ENCODE measurements at places on chromosomes 5 and 9.

GRCh38 chr5:90161414-90161813 lies 248.1 kb downstream of the CETN3 start:
- no peak for DNase-seq

DNA sequence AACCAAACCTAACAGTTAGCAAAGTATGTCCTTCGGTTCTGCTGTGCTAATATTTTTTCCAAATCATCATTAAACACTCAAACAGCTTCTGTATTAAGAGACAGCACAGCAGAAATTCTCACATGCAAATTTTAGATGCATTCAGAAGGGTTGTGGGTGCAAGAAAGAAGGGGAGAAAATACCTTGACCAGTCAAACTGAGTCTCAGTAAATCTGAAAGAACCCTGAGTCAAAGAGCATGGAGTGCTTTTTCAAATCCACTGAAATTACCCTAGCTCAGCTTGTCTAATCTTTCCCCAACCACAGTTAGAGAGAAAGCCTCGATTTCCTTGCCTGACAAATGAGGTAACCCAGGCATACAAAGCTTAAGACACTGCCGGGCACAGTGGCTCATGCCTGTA lies 55.1 kb downstream of the RETREG1 start:
- DNase-seq = no peak

DNA sequence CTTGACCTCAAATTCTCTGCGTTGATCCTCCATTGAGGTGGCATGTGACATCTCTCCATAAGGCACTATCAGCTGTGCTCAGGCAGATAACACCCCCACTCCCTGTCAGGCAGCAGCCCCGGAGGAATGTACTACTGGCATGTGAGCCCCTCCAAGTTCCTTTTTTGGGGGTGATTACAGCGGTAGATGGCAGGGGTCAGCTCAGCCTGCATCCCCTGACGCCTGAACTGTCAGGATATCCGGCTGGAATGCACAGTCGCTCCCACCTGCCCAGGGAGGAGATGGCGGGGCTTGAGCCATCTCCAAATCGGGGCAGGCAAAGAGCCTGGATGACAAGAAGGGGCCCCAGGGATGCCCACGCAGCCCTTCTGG lies 40.8 kb downstream of the FAM78A start:
- DNase-seq = no peak

- no peak for DNase-seq
Measured at GRCh38 chr5:176162198-176162597, 76.0 kb upstream of the SIMC1 start.

- peak; percentile 37 for DNase-seq
Measured at GRCh38 chr9:93119953-93120845, 13.9 kb downstream of the NINJ1 start.

DNA sequence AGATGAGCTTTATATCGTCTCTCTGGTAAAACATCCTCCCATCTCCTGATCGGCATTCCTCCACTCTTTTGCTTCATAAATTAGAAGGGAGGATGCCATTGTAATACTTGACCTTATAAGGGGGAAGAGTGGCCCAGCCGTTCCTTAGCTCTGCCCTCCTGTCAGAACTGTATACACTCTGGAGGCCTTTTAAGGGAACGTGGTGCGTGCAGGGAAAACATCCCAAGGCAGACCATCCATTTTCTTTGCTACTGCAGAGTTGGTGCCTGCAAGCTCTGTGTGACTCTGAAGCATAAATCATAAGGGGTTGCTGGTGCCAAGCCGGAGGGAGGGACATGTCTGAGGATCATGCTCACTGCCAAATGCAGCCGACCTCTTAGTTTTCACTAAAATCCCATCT lies 90.4 kb downstream of the PGM5 start:
- DNase-seq = no peak

DNA sequence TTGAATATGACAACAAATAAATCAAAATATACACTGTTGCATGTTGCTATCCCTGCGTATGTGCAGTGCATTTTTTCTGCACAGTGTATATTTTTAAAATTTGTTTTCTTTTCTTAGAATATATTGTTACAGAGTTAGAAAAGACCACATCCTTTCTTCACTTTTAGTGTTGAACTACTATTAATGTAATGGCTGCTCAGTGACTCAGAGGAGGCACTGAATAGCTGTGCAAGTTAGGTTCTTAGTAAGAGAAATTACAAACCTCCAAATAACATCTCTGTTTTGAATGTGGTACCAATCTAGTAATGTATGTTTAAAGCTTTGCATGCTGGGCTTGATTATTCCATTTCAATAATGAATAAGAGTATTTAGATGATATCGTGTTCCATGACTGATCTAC lies 208.9 kb upstream of the PRR16 start:
- no peak for DNase-seq

GRCh38 chr5:158245513-158245912 lies 386.6 kb upstream of the CLINT1 start:
- DNase-seq = no peak

GRCh38 chr5:87900419-87900818 lies 368.2 kb downstream of the TMEM161B start:
- DNase-seq = no peak

GRCh38 chr5:174490728-174491127 lies 233.7 kb upstream of the MSX2 start:
- no peak for DNase-seq

- no peak for DNase-seq
Measured at GRCh38 chr9:134558124-134558905, 83.3 kb upstream of the COL5A1 start.

DNA sequence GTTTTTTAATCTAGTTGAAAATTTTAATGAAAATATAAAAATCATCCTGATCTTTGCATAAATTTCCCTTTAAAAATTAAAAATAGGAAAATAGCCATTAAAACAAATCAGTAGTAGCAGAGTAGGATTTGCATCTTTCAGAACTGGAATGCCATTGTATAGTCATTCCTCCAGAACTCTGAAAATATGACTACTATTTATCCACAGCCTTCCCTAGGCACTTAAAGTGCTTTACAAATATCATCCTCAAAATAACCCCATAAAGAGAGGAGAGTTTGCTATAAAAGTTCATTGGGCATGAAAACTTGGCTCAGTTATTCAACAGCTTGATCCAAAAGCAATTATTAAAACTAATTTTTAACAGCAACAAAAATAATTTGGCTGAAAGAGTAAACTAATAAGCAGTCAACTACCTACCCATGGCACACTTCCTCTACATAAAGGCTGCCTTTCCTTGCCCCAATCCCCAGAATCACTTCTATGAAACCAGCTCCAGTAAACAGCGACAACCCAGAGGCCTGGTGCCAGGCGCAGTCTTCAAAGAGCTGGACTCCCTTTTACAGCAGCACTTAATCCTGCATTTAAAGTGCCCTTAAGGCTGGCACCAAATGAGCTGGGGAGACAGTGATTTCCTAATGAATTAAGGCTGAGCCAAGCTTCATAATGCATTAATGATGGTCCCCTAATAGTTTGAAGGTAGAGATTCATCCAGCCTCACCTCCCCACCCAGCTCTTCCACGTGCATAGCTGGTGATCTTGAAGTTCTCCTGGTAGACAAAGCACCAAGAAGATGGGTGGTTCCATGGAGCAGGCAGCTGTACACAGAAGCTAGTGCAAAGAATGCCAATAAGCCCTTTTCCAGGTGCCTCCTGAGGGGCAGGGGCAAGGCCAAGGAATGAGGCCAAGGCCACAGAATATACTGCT lies 36.1 kb downstream of the LHFPL2 start:
- DNase-seq = no peak

- no peak for DNase-seq
Measured at GRCh38 chr9:35232867-35233544, 71.2 kb downstream of the UNC13B start.

DNA sequence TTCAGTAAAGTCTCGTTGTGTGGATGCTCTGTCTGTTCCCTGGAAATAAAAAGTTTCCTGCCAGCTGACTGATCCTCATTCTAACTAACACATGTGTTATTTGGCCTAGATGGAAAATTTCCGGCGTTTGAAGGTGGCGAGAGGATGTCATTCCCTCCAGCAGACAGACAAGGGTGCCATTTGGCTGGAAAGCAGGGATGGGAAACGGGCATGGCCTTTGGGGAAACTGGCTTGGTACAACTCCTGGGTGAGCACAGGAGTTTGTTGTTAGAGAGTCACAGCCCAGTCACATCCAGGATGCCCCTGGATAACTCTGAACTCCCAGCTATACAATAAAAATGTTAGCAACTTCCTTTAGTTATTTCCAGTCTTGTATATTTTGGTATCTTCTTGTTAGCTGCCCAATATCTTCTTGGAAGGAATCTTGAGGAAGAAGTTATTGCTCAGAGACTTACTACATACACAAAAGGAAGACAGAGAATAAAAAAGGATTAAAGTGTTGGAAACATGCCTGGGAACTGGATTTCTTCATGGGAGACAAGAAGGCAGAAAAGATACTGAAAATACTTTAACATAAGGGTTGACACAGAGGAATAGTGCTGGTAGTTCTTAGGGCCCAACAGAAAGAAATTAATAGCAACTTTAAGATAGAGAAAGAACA lies 41.9 kb downstream of the TEK start:
- DNase-seq = no peak

DNA sequence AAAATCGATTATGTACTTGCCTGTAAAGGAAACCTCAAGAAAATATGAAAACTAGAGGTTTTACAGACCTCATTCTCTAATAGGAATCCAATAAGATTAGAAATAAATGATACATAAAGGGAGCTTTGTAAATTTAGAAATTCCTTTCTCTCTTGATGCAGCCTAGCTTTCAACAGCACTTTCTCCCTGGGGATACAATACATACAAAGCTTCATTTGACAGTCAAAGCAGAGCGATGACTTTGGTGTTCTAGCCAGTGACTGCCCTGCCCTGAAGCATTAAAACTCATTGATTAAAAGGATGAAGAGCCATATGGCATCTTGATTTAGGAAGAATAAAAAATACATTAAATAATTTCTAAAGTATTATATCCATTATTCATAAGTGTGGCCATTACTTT lies 46.3 kb upstream of the GLIS3 start:
- DNase-seq = no peak

GRCh38 chr9:107361816-107362215 lies 78.7 kb downstream of the RAD23B start:
- no peak for DNase-seq

GRCh38 chr9:13735181-13735580 lies 455.7 kb upstream of the MPDZ start:
- DNase-seq = no peak

- DNase-seq = no peak
Measured at GRCh38 chr5:22754155-22754554, 99.0 kb downstream of the CDH12 start.

GRCh38 chr5:180860273-180860886 lies 696 bp downstream of the ZFP62 start:
- peak; percentile 68 for DNase-seq
